ENCODE measurements at places on chromosomes 7 and 10.

DNA sequence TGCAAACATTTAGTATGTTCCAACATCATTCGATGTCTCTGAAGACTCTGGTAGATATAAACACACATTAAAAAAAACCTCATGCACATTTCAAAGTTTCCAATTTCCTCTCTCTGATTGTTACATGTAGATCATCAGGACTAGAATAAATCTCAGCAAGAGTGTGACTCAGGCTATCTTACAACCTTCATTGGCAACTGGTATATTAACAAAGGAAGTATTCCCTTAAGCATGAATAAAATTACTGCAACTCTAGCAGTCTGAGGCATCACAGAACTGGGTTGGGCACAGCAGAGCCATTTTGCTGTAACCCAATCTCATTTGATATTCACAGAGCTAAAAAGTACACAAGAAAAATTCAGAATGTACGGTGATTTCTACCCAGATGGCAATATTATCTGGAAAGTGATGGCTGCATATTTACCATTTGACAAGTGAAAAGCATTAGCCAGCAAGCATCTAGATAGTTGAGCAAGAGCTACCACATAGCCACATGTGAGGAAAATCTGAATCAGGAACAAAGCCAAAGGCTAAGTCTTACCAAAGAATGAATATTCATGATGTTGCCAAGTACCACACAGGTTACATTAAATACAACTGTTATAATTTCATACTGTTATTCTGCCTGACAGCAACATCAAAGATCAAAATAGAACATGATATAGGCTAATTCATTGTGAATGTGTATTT lies 232.2 kb downstream of the CRPPA start:
- DNase-seq: no peak

DNA sequence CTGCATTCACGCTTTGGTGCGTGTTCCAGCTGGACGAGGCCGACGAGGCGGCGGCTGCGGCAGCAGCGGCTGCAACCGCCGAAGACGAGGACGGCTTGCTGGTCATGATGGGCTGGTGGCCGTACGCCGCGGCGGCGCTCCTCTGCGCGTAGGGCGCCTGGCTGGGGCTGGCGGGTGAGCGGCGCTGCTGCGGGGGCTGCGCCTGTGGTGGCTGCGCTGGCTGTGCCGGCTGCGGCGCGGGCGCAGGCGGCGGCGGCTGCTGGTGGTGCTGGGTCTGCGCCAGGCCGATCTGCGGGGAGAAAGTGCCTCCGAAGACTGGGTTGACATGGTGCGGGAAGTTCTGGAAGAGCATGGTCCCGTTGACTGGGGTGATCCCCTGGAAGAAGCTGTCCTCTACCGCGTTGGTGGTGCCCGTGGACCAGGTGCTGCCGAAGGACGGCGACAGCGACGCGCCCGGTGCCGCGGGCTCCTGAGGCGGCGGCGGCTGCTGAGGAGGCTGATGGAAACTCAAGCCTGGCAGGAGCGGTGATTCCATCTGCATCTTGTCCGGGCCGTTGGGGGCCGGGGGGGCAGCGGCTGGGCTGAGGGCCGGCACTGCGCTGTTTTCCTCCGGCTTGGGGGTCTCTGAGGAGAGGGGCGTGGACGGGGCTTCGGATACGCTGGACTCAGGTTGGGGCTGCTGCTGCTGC lies 51.1 kb downstream of the CPEB3 start:
- no peak for DNase-seq

DNA sequence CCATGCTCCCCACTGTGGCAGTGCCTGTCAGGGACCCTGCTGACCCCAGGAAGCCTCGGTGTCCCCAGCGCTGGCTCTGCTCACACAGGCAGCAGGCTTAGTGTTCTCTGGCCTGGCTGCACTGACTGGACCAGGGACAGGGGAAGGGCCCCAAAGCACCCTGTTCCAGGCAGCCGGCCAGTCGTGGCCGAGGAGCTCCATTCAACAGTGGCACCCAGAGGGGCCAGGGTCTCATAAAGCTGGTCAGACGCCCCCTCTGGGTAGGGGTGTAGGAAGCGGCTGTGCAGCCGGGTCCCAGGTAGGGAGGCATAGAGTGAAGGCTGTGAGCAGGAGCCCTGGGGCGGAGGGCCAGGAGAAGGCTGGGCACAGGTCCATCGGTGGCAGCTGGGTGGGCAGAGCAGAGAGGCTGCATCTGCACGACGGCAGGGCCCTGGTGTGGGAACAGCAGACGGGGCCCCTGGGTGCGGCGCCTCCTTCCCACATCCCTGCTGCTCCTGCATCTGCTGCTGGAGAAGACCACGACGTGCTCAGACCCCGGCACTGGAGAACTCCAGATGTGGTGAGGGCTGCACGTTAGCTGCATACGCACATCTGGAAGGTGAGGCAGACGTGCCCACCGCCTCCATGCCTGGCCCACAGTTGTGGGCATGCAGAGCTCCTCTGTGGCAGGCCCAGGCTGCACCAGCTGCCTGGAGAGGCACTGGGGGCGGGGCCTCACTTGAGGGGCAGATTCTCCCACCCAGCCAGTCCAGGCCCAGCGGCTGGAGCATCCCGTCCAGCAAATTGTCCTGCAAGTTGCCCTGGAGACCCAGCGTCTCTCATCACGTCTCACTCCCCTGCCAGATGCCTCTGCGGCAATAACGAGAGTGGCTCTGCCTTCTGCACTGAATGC lies 25.1 kb downstream of the MNX1 start:
- DNase-seq: no peak

GRCh38 chr7:117711556-117711955 lies 161.7 kb downstream of the CTTNBP2 start:
- DNase-seq: peak; percentile 63

DNA sequence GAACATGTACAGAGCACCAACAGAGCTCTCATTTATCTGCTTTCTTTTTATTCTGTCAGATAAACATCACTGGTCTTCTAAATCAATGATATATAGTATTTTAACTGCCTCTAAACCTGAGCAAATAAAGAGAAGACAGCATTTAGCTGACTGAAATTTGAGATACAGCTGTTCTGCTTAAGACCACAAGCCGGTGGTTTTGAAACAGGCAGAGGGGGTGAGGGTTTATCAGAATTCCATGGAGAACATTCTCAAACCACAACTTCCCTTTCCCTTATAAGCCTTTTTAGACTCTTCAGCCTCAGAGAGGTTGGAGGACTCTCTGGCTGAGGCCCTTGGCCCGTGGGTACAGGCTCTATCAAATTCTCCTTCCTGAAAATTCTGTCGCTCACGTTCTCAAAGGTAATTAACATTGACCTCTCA lies 87.4 kb upstream of the RSU1 start:
- DNase-seq: peak; percentile 91

DNA sequence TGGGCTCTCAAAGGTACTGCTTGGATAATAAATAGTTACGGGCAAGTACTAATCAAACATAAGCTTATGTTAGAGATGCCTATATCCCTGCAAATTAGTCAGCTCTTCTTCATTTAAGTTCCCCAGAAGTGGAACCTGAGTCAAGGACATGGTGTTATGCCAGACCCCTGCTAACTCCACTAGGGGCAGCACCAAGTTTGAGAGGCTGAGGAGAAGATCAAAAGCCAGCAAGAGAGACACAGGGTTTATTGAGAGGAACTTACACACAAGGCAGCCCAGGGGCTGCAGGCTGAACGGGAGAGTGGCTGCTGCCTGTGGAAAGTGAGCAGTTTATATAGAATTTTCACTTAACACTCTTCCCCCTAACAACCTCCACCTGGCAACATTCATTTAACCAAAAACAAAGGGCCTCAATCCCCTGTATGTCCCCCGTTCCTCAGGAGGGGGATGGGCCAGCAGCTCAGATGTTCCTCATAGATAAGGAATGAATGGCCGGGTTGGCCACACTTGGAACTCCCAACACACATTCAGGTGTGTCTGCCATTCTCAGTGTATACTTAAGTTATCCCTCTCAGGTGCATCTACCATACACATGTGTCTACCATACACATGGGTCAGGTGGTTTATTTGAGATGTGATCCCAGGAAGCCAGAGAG lies 62.6 kb upstream of the GHITM start:
- DNase-seq: peak; percentile 87

GRCh38 chr7:90383422-90383821 lies 19.8 kb upstream of the CLDN12 start:
- DNase-seq: no peak

GRCh38 chr7:152085131-152085530 lies 59.7 kb downstream of the GALNT11 start:
- no peak for DNase-seq

DNA sequence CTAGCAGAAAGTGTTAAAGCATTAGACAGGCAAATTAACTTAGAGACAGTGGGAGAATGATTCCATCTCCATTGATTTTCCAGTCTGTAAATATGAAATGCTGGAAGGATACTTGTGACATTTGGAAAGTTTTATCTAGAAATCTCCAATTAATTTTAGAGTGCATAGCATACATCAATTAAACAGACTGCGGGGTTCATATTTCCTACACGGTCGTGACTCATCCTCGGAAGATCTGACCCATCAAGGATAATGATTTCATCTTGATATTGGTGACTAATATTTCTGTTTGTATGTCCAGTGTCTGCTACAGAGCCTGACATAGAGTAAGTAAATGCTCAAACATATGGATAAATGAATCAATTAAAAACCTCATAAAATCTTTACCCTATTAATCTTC lies 474.9 kb downstream of the KCNMA1 start:
- no peak for DNase-seq

DNA sequence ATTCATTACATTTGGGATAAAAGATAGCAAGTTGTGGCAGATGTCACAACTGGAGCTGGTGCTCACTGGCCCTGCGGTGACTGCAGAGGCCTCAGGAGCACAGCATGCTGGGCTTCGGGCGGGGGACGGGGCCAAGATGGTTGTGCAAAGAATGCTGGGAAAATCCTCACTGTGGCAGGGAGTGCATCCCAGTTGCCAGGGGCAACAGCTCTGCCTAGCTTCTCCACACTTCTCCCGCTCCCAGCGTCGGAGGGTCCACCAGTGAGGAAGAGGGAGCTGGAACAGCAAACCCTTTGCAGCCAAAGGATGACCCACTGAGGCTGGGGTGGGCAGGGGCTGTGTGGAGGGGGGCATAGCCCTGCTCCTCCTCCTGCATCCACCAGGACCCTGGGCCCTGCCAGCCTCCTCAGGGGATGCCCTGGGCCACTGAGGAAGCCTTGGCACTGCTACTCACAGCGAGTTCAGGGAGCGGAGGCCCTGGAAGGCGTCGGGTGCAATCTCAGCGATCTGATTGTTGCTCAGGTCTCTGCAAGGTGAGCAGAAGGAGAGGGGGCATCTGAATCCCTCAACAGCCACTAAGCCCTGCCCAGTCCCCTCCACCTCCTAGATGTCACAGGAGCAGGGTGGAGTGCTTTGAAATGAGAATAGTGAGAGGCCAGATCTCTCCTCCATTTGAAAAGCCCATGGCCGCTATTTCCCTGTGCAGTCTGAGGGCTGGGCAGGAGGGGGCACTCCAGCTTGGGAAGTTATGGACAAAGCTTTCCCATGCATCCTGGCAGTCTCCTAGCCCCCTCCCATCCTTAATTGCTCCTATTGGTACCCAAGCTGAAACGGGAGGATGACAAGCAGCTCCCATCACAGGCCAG lies 126.5 kb downstream of the SLIT1 start:
- no peak for DNase-seq

- no peak for DNase-seq
These were observed 103.0 kb downstream of the COBL start for GRCh38 chr7:51213618-51214017.

DNA sequence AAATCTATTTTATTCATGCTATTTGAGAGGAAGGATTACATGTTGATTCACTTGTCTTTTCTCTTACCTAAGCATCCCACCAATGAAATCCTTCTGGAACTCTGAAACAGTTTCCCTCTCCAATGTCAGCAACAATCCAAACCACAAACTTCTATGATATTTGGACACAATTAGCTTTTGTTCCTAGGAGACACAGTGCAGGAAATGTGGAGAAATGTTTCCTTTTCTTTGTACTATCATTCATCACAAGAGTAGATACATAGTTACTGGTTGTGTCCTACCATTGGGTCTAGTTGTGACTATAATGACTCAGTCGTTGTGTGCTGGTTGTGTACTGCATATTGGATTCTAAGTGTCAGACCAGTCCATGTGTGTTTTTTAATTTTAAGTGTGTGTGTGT lies 156.8 kb upstream of the MAGI2 start:
- DNase-seq: no peak

- DNase-seq: no peak
These were observed 2.6 kb downstream of the PRLHR start for GRCh38 chr10:118592675-118593330.

DNA sequence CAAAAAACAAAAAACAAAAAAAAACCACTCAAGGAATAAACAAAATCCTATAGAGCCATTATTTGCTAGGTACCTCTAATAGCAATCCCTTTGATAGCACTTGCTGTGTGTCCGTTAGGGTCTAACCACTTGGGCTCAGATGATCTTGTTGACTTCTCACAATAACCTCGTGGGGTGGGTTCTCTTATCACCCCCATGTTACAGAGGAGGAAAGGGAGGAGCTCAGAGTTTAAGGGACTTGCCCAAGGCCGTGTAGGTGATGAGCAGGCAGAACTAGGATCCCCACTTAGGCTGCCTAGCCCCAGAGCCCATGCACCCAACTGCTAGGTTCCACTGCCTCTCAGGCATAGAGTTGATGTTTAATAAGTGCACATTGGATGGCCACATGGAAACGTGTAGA lies 131.1 kb downstream of the CAMK1D start:
- no peak for DNase-seq

DNA sequence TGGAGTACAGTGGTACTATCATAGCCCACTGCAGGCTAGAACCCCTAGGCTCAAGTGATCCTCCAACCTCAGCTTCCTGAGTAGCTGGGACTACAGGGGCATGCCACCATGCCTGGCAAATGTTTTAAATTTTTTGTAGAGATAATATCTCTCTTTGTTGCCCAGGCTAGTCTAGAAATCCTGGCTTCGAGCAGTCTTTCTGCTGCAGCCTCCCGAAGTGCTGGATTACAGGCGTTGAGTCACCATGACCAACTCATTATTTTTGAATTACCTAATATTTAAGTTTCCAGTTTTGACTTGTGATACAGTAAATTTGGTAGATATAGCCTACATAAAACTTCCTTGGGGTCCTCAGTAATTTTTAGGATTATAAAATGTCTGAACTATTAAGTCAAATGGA lies 74.1 kb downstream of the RUNDC3B start:
- no peak for DNase-seq

DNA sequence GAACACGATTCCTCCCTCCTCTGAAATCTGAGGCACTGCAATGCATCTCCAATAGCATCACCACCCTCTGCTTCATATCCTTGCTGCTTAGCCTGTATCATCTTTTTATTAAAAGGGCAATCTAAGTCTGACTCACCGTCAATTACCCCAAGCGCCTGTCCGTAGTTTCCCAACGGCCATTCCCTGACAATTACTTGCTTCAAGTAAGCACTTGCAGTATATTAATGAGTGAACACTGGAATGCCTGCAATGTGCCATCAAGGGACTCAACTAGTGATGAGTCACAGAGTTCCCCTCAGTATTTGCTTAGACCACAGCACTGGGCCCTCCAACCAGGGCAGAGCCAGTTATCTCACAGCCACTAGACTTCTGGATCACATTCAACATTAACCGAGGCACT lies 19.5 kb upstream of the PPP1R3C start:
- peak; percentile 23 for DNase-seq

GRCh38 chr7:54932818-54933543 lies 85.8 kb upstream of the EGFR start:
- DNase-seq: no peak
